ENCODE measurements at places on chromosomes 11 and 22.

DNA sequence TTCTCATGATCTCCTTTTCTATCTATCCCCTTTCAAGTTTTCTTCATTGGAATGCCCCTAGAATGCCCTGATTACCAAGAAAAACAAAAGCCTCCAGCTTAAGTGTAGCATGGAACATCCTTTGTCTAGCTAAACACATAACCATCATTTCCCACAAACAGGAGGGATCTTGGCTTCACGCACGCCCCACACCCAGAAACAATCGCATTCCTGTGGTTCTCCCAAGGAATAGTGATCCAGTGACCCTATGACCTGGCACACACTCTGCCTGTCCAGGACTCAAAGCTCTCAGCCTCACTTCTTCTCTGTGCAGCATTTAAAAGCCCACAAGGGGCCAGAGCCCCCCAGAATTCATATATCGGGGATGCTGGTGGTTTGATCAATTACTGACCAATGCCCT is 9.3 kb upstream of the POU2AF1 start:
- peak overlapping the region; percentile 66 for H3K27ac ChIP-seq
- H3K36me3 ChIP-seq = no peaks in the 10 kb centered on the region
- H3K4me3 ChIP-seq = no peak overlapping the region

GRCh38 chr11:104534278-104534677 is 364.0 kb downstream of the CASP12 start:
- no peaks in the 10 kb centered on the region for H3K27me3 ChIP-seq
- no peaks in the 10 kb centered on the region for H3K4me1 ChIP-seq
- no peak overlapping the region for H3K4me3 ChIP-seq
- no peak for DNase-seq
- H3K36me3 ChIP-seq = no peaks in the 10 kb centered on the region

- no peak overlapping the region for H3K4me3 ChIP-seq
- H3K4me1 ChIP-seq = peaks cover 5% of the 10 kb centered on the region
- DNase-seq = no peak
- peaks cover 70% of the 10 kb centered on the region for H3K36me3 ChIP-seq
- no peak overlapping the region for H3K27ac ChIP-seq
- H3K27me3 ChIP-seq = no peaks in the 10 kb centered on the region
These were observed 13.1 kb downstream of the OSBP start for GRCh38 chr11:59602432-59602831.

DNA sequence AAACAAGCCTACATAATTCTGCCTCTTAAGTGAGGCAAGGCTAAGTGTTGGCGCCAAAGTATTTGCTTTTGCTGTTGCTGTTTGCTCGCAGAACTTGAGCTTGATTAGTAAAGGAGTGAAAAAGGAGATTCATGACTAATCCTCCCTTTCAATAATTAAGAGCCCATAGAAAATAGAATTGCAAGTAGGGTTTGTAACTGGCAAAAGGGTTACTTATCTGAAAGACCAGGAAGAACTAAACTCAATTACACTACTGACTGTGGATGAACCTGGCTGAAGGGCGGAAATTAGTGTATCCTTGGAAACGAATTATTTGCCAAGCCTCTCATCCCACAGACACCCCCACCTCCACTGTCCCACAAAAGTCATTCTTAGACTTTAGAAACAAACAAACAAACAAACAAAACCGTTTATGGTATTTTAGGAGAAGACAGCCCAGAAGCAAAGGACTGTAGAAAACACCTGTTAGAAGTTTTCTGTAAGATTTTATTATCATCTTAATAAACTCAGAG is 411 bp upstream of the EXPH5 start:
- H3K27me3 ChIP-seq = peaks cover 64% of the 10 kb centered on the region
- DNase-seq = no peak
- peak overlapping the region; percentile 88 for H3K4me3 ChIP-seq

GRCh38 chr22:49976439-49977175 is 16.0 kb downstream of the PIM3 start:
- DNase-seq = peak; percentile 76
- H3K4me3 ChIP-seq = peak overlapping the region; percentile 36
- peak overlapping the region; percentile 91 for H3K27ac ChIP-seq

- peaks cover 51% of the 10 kb centered on the region for H3K36me3 ChIP-seq
- H3K4me1 ChIP-seq = no peaks in the 10 kb centered on the region
- H3K27ac ChIP-seq = no peak overlapping the region
- H3K4me3 ChIP-seq = no peak overlapping the region
- DNase-seq = no peak
- no peaks in the 10 kb centered on the region for H3K27me3 ChIP-seq
These were observed 17.3 kb downstream of the COMMD9 start for GRCh38 chr11:36271794-36272407.
